H4 (cell line): ENCODE measurements at places on chromosomes 7 and 10.
A peak's percentile ranks its signal among the peaks of the same experiment; 100 is the strongest.

DNA sequence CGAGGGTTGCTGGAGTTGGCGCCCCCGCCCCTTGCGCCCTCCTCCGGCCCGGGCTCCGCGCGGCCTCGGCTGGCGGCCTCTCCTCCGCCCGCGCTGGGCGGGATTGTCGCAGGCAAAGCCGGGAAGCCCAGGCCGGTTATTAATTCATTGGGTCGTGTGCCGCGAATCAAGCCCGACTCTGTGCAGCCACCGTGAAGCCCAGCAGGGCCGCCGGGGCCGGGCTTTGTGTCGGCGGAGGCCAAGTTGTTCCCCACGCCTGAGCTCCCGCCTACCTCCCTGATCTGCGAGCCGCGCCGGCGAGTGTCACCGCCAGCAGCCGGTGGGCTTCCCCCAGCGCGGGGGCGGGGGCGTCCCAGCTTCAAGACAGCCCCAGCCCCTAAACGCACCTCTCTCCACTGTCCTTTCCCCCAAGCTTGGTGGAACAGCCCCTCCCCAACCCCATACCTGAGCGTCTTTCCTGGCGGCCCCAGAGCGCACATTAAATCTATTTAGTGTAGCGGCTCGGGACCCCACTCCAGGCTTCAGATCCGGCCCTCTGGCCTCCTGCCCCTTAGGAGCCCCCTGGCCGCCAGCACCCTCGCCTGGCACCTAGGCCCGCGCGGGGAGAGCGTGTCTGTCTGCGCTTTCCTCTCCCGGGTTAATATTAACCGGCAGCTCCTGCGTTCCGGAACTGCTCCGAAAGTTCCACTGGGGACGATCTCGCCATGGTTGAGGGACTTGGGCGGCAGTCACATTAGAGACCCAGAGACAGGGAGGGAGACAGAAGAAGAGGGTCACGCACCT is 3.5 kb downstream of the SHH start:
- no peak for DNase-seq

DNA sequence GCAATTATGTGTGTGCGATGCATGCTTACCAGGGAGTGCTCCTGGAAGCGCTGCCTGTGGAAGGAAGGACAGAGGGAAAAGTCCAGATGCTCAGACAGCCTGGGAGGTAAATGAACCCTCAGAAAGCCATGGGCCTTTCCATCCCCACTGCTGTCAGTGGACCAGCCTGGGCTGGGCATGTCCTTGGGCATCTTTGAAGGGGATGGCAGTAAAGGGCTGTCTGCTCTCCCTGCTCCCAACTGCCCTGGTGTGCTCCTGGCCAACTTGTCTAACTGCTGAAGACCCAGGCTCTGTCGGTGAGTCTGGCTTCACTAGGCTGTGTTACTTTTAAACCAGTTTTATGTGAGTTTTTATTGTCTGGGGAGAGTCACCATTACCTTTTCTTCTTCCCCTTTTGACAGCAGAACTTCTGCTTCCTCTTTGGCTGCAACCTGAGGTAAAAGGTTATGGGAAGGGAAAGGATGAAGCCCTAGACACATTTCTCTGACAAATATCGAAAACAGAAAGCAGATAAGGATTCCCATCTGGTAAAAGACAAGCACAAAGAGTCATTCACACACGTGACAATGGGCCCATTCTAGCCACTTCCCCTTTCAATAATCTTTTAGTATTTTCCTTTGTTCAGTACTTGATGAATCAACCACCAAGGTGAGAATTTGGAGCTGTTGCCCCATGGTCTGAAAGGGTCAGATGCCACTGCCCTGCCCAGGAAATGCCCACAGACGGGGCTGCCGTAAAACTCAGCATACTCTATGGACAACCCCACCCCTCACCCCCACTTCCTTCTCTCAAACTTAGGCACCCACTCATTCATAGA is 27.6 kb upstream of the PIK3AP1 start:
- DNase-seq, result no peak

DNA sequence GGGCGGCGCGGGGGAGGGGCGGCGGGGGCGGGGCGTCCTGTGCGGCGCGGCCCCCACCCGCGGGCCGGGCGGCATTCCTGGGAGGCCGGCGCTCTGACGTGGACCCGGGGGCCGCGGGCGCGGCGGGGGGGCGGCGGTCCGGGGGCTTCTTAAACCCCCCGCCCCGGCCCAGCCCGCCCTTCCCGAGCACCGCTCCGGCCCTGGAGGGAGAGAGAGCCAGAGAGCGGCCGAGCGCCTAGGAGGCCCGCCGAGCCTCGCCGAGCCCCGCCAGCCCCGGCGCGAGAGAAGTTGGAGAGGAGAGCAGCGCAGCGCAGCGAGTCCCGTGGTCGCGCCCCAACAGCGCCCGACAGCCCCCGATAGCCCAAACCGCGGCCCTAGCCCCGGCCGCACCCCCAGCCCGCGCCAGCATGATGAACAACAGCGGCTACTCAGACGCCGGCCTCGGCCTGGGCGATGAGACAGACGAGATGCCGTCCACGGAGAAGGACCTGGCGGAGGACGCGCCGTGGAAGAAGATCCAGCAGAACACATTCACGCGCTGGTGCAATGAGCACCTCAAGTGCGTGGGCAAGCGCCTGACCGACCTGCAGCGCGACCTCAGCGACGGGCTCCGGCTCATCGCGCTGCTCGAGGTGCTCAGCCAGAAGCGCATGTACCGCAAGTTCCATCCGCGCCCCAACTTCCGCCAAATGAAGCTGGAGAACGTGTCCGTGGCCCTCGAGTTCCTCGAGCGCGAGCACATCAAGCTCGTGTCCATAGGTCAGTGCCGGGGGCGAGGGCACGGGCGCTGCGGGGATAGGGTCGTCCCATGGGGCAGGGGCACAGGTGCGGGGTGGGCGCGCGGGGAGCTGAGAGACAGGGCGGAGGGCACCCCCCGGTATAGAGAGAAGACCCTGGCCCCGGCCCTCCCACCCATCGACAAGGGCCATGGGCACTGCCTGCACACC is at the start of gene FLNC:
Gene FLNC, plus strand, starts transcription at position 176 of the 947 bp plus-strand sequence. Its CDS starts 232 bp downstream, at position 408.
- no peak for DNase-seq

- no peak for DNase-seq
These were observed 79.9 kb upstream of the GNA12 start for GRCh38 chr7:2923886-2924574.

GRCh38 chr10:74333174-74333573 is 182.2 kb downstream of the ADK start:
- no peak for DNase-seq

DNA sequence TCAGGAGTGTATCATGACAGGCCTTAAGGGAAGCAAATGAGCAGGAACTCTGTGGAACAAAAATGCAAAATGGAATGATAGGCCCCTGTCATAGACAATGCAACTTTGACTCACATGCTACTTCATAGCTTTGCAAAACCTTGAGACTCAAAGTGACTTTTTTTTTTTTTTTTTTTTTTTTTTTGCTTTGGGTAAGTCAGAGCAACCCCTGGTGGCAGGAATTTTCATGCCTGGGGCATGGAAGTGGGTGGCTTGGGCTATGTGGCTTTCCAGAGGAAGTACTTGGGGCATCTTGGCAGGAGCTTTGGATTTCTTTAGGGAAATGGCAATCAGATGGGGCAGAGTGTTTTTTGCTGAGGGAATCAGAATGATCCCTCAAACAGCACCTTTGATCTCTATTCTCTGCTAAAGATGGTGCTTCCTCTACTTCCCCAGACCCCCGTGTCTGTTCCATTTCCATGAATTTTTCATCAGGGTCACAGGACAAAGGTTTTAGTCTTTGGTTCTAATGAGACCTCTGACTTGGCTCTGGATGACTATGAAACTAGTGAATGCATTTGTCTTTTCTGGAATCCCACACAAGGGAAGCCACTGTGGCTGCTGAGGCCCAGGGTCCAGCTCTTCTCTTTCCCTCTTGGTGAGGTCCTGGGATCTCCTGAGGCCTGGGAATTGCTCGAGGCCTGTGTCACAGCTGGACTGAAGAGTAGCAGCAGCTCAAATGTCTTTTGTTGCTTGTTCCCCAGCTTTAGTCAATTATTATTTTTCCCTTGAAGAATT is 62.8 kb downstream of the TACC2 start:
- peak; percentile 87 for DNase-seq

DNA sequence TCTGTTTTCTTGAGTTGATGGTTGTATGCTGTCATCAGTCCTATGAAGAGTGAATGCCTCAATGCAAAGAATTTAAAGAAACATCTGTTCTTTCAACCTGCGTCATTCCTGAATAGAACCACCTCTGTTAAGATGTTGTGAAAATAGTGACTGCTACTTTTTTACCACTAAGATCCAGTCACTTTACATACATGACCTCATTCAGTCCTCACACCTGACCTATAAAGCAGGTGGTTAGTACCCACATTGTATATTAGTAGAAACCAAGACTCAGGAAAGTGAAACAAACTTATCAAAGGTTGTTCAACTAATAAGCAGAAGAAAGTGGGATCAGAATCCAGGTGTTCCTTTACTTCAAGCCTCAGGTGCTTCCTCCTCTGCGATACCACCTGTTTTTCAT is 64.8 kb downstream of the ITGB8 start:
- no peak for DNase-seq

GRCh38 chr7:44897309-44897708 is 12.0 kb upstream of the PURB start:
- DNase-seq, result no peak
